NCI-H1105 treated with DMSO at 0.1 percent for 48 hours (cell line): ENCODE measurements at places on chromosomes 3 and 15.

DNA sequence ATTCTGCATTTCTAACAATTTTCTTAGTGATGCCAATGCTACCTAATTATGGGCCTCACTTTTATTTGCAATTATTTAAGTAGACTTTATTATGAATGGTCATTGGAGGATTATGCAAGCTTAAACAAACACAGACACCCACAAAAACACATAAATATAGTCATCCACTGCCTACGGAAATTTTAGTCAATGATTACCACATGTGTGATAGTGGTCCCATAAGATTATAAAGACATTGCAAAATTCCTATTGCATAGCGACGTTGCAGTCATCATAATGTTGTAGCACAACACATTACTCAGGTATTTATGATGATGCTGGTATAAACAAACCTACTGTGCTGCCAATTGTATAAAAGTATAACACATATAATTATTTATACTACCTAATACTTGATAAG, 247.8 kb upstream of the ALCAM start:
- no peak for DNase-seq

DNA sequence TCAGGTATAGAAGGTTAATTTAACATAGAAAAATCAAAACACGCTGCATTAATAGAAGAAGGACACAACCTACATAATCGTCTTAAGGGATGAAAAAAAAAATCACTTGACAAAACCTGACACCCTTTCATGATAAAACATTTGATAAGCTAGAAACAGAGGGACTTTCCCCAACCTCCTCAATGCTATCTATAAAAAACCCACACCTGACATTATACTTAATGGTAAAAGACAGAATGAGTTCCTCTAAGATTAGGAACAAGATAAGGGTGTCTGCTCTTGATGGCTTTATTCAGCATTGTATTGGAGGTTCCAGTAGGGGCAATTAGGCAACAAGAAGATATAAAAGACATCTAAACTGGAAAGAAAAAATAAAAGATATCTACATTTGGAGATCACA, 69.9 kb upstream of the KBTBD8 start:
- DNase-seq: no peak

DNA sequence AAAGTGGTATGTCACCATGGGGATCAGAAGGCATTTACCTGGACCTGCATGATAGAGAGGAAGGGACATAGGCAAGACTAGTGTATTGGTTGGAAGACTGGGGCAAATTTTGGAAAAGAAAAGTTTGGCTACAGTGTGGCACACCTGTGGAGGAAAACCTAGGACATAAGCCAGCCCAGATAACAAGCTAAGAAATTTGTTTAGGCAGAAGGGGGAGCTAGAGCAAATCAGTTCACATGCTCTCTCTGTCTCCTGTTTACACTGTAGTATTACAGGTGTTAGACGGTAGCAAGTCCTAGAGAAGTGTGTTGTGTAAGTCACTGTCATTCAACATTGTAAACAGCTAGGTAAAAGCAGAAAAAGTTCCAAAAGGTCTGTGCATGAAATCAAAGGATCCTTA, 11.9 kb upstream of the ALDH1A2 start:
- peak; percentile 73 for DNase-seq

- DNase-seq: no peak
These were observed 661.2 kb upstream of the BCHE start for GRCh38 chr3:166498446-166498845.

DNA sequence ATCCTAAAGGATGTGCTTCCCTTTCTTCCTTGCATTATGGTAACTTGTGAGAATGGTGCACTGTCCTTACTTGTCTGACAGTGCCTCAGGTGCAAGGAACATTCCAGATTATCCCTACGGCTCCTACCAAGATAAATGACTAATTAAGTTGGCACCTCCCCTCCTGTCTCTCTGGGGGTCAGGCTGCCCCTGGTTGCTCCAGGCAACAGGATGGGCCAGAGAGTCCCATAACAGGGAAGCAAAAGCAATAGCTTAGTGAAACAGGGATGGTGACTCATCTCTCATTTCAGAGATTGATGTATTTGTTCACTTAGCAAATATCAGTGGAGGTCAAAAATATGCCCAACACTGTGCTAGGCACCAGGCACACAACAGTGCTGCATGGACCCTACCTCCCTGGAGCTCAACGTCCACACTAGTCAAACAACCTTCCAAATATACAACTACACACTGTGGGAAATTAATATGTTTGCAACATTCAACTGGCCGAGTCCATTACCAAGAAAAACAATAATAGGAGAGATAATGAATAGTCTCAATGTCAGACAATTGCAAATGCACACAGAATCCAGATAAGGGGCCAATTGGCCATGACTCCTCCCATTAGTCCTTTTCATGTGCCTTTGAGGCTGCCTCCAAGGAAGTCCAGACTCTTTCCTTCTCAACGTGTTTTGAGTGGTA, 249.0 kb downstream of the TLE3 start:
- no peak for DNase-seq

GRCh38 chr15:79933231-79933630, 36.4 kb upstream of the MTHFS start:
- no peak for DNase-seq

DNA sequence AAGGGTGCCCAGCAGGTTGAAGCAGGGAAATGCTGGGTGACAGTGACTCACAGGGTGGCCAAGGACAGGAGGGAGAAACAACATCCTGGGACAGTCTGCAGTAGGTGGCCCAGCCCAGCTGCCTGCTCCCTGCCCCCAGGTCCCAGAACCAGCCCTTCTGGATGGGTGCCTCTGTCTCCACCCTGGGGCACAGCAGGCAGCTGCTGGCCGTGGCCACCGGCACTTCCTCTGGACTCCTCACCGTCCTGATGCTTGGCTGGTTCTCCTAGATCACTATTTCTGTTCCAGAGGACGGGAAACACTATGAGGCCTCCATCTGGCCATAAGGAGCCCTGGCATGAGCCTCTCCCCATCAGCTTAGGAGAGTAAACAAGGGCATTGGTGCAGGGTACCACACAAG, 258.9 kb downstream of the XXYLT1 start:
- DNase-seq: no peak

GRCh38 chr15:100863796-100864267, 15.8 kb upstream of the ALDH1A3 start:
- no peak for DNase-seq

- no peak for DNase-seq
These were observed 63.4 kb downstream of the KLF13 start for GRCh38 chr15:31390029-31390428.

GRCh38 chr3:30302027-30302426, 304.4 kb upstream of the TGFBR2 start:
- no peak for DNase-seq

- no peak for DNase-seq
These were observed 325.9 kb downstream of the MECOM start for GRCh38 chr3:169337500-169338078.

GRCh38 chr15:36798794-36799193, 219.4 kb downstream of the CDIN1 start:
- DNase-seq: no peak

GRCh38 chr3:16286161-16286560, 21.1 kb downstream of the OXNAD1 start:
- no peak for DNase-seq

GRCh38 chr3:12556314-12556689, 585 bp upstream of the MKRN2 start:
- DNase-seq: no peak

GRCh38 chr3:38985981-38986380, 65.8 kb downstream of the SCN11A start:
- no peak for DNase-seq

- no peak for DNase-seq
These were observed 494.8 kb downstream of the SHQ1 start for GRCh38 chr3:72353236-72354128.

DNA sequence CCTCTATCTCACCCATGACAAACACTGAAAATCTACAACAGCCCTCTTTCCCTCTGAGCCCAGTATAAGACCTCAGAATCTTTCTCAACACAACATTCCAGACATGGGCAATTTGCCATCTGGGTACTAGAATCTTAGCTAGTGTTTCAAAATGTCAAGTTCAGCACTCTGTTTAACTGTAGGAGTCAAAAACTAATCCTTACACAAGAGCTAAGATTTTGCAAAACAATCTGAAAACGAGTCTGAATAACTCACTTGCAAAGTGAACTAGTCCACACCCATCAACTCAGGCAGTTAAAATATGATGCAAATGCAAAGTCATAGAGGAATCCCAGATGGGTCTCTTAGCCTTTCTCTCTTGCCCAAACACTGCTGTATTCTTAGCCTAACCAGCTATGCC, 67.8 kb downstream of the GPR176 start:
- no peak for DNase-seq

- DNase-seq: no peak
These were observed 604 bp downstream of the CCPG1 start for GRCh38 chr15:55407498-55408011.

GRCh38 chr3:124592658-124593441, 137.4 kb upstream of the UMPS start:
- peak; percentile 53 for DNase-seq

DNA sequence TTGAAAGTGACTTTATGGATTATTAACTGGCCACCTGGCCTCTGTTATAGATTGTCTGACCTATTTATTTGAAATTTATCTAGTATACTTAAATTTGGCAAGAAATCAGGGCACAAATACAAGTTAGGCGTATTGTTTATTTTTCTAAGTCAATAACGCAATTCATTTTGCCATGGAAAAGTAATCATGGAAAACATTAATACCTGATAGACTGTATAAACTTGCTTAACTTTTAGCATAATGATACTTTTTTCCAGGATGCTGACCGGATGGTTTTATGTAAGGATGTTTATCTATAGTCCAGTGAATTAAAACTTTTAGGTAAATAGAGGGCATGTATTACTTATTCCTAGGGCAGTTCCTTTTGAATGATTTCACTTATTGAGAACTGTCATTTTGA, 20.2 kb downstream of the FNDC3B start:
- no peak for DNase-seq

DNA sequence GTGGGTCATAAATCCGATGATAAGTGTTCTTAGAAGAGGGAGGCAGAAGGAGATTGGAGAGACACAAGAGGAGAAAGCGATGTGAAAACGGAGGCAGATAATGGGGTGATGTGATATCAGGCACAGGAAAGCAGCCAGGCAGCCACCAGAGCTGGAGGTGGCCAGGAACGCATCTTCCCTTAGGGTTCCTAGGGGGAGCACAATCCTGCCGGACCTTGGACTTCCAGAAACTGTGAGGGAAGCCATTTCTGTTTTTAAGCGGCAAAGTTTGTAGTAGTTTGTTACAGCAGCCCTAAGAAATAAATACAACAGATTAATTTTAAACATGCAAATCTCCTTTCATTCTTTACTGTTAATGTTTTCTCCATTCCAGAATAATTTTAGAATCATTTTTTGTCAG, 259.9 kb upstream of the TMC3 start:
- DNase-seq: no peak

DNA sequence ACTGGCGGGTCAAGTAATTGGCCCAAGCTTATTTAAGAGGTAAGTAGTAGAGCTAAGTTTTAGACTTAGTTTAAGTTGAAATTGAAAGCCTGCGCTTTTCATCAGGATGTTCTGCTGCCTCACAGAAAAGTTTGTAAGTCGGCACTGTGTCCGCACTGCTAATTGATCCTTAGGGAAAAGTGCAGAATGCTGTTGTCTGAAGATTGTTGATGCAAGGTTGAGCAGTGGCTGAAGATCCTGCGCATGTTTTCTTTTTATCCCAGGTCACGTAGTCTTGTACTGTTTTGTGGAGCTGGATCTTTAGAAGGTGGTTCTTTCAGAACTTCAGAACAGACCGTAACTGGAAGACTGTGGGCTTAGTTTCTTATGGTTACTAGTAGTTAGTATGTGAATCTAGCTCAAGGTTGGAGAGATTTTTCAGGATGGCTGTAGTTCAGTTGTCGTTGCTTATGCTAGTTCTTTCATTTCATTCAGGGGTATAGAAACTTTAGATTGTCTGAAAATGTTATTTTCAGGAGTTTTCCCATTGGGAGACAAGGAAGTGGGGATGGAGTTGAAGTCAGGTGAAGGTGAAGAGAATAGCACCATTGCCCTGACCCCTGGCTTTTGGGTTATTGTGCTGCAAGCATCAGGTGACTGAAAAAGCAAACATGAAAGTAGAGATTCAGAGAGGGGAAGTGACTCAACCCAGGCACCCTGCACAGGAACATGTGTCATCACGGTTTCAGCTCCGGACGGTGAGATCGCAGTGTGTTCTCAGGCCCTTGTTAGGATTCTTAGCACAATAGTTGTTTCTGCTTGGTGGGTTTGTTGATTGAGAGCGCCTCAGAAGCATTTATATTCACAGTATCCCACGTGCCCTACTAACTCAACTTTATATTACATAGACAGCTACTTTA, 32.8 kb downstream of the AKAP13 start:
- DNase-seq: no peak

- no peak for DNase-seq
These were observed 53.2 kb downstream of the SH3BP5 start for GRCh38 chr3:15279205-15279604.

GRCh38 chr15:41483519-41483918, 10.2 kb upstream of the ITPKA start:
- no peak for DNase-seq

DNA sequence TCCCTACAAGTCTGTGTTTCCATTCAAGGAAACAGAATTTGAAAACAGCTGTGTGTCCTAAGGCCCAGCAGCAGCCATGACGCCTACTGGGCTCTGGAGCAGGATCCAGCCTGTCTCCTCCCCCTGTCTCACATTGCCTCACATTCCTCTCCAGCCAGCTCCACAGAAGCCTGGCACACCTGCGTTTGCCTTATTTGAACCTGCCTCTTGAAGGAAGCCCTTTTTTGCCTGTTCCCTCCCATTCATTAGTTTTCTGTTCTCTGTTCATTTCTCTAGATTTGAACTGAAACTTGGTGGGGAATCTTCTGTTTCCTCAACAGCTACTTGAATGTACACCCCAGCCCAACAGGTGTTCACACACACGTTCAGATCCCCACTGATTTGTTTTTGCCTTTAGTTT, 890.5 kb downstream of the TUSC7 start:
- DNase-seq: no peak

GRCh38 chr3:55097441-55097840, 169.6 kb upstream of the LRTM1 start:
- DNase-seq: no peak

GRCh38 chr3:124529826-124530571, 200.3 kb upstream of the UMPS start:
- DNase-seq: no peak

DNA sequence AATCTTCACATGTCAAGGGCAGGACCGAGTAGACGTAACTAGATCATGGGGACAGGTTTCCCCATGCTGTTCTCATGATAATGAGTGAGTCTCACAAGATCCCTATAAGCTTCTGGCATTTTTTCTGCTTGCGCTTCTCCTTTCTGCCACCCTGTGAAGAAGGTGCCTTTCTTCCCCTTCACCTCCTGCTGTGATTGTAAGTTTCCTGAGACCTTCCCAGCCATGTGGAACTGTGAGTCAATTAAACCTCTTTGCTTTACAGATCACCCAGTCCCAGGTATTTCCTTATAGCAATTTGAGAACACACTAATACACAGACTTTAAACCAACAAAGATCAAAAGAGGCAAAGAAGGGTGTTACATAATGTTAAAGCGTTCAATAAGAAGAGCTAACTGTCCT, 156.6 kb upstream of the UBE2E2 start:
- no peak for DNase-seq
